Bone marrow (tissue), 2 donors: ENCODE measurements at places on chromosomes 6 and 20.
A peak's percentile ranks its signal among the peaks of the same experiment; 100 is the strongest.

DNA sequence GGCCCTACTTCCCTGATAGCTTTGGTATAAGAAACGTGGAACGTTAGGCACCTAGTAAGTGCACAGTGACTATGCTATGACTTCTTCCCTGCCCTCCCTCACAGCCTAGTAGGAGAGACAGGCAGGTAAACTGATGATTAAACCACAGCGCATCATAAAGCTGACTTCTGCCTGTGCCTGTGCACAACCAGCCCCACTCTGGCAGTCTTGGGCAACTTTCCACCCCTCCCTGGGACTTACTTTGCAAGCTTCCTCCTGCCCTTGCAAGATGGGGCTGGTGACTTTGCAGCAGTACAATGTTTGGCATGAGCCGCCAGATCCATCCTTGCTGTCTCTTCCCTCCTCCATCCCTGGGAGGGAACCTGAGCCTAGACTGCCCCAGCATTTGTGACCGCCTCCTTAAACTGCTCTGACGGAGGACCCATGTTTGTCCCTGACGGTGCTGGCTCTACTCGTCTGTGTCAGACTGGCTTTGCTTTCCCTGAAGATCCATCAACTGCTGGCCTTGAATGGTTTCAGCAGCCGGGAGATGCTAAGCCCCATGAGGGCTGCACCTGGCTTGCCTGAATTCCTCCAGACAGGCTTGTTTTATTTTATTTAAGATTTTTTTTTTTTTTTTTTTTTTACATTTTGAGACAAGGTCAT is 36.1 kb downstream of the EFCAB8 start:
- no peak for DNase-seq

DNA sequence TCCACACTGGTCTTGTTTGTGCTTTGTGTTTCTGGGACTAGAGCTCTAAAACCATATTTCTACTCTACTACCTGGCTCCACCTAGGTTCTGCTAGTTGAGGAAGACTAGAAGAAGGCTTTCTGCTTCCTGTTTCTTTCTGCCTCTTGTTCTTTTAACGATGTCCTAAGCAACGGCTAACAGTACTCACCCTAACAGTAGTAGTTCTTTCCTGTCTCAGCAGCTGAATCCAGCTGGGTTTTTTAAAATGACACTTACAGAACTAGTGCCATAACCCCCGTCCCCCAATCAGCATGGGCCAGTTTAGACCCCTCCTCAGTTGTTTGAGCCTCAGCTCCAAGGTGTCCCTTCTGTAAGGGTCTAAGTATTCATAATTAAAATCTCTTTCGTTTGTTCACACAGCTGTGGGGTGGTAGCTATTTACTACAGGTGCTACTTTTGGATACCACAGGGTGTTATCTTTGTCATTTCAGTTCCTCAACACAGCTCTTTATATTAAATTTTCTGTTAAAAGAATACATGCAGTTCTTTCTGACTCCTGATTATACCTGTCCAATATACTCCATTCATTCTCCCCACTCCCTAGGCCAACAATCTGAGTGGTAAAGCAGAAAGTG is 790.2 kb downstream of the DHX35 start:
- no peak for DNase-seq

GRCh38 chr20:24746351-24746685 is 202.8 kb upstream of the CST7 start:
- no peak for DNase-seq

DNA sequence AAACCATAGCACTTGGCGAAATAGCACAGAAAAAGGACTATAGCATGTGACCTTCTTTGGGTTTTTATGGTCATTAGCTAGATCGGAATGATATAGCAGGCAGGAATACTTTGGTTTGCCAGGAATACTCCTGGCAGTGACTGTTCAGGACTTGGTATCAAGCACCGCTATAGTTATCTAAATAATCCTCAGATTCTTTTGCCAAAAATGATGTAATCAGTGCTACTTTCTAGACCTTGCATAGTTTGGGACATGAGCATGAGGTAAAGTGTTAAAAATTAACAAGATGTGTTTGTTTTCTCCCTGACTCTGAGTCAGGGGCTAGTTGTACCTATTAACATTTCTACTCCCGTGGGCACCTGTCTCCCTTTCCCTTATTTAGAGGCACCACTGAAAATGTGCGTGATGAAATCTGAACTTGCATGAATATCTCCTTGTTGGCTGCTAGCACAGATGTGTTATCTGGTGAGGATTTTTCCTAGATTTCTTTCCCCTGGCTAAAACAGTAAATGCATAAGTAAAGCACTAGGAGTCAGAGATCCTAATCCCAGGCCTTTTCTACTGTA is 511.0 kb downstream of the CDKAL1 start:
- no peak for DNase-seq

GRCh38 chr6:116313101-116313776 is 33.5 kb upstream of the TSPYL1 start:
- DNase-seq: no peak

GRCh38 chr6:143234734-143235133 is 174.0 kb downstream of the AIG1 start:
- no peak for DNase-seq

- peak; percentile 74 for DNase-seq
Measured at GRCh38 chr20:33401184-33401920, at the start of gene CDK5RAP1. TSS of gene CDK5RAP1 (minus strand) at chr20:33401519. CDS start at chr20:33397064, 4,455 bp downstream.

- DNase-seq: no peak
Measured at GRCh38 chr6:70130865-70131264, 172.0 kb downstream of the COL9A1 start.

DNA sequence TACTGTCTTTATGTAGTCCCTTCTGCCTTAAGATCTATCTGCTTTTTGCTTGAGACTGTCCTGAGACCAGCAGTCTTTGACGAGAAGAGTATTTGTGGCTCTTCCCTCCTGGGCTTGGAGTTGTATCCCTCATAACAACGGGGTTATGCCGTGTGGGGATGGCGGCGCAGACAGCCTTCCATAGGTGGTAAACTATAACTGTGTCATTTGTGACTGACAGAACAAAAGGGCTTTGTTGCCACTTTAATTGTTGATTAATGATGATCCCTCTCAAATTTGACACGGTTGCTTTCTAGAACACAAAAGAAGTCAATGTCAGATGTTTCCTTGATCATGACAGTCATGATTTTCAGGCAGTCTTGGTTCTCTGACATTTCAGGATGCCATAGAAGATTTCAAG is 196.6 kb downstream of the JARID2 start:
- no peak for DNase-seq

DNA sequence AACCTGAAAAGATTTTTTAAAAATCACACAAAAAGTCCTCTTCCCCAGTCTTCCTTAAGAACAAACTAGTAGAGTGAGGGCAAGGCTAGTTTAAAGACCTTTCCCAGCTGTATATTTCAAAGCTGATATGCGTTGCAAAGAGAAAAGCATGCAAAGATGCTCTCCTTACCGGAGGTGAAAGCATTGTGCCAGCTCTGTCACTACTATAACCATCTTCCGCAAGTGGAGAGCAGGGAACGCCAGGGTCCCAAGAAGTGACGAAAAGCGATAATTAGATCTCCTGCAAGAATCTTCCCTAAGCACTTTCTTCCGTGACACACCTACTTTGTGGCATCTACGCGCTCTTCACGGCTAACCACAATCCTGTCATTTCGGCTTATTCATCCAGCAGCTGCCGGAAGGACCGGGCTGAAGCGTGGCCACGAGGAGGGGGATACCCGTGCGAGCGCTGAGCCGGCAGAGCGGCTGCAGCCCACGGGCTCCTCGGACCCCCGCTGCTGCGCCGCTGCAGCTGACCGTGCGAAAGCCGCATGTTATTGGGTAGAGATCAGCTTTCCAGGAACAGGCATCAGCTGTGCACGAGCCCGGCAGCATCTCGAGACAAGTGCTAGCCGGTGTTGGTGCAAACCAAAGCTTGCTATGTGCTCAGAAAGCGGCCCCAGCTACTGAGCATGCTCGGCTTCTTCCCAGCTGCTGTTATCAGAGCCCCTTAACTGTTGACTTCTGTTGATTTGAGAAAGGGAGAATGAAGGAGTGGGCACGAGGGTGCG is 57.2 kb upstream of the ARHGAP18 start:
- peak; percentile 84 for DNase-seq

GRCh38 chr20:24116611-24117010 is 128.0 kb upstream of the GGTLC1 start:
- DNase-seq: no peak

DNA sequence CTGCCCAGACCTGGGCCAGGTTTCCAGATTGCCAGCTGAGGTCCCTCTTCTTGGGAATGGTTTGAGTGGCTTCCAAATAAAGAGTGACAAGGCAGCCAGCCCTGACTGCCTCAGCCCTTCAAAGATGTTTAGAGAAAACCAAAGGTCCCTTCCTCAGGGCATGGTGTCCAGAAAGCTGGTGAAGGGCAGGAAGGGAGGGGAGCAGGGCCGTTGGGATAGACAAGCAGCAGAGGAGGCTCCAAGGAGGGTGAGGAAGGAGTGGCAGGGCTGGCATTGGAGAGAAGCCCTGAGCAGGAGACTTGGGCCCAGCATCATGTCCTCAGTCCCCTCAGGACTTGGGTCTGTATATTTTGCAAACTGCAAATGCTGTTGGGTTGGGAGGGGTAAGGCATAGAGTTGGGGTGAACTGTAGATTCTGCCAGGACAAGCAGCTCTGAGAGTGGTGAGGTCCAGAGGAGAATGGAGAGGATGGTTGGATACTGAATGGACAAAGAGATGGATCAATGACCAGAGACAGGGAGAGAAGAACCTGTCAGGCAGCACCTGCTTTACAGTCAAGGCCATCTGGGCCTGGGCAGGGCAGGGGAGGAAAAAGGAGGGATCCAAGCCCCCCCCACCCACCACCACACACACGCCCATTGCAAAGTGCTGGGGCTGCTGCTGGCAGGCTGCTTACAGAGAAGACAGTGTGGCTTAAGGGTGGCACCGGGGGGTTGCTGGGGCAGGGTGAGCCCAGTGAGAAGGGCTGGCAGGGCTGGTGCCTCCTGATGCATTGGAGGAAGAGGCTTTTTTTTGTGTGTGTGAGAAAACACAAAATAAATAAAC is 5.5 kb upstream of the DSN1 start:
- no peak for DNase-seq

DNA sequence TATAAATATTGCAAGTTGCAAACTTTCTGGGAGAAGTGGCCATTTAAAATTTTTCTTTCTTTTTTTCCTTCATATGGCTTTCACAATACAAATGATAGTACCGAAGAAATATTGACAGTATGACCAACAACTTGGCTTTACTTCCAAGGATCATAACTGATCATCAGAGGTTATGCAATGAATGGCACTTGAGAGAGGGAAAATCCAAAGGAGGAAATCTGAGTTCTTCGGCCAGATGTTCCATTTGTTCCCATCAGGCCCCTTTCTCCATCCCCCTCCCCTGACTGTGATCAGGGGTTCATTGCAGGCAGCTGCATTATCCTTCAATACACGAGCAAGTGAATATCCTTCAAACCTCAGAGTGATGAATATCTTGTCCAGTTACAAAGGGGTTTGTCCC is 130.0 kb upstream of the UST start:
- DNase-seq: no peak

DNA sequence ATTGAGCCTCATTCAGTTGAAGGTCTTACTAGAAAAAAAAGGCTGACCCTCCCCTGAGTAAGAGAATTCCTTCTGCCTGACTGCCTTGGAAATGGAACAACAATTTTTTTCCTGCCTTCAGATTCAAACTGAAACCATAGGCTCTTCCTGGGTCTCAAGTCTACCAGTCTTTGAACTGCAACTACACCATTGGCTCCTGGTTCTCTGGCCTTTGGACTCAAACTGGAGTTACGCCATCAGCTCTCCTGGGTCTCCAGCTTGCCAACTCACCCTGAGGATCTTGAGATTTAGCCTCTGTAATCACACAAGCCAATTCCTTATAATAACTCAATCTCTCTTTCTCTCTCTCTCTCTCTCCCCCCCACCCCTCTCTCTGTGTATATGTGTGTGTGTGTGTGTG is 36.0 kb upstream of the SNX9 start:
- no peak for DNase-seq

DNA sequence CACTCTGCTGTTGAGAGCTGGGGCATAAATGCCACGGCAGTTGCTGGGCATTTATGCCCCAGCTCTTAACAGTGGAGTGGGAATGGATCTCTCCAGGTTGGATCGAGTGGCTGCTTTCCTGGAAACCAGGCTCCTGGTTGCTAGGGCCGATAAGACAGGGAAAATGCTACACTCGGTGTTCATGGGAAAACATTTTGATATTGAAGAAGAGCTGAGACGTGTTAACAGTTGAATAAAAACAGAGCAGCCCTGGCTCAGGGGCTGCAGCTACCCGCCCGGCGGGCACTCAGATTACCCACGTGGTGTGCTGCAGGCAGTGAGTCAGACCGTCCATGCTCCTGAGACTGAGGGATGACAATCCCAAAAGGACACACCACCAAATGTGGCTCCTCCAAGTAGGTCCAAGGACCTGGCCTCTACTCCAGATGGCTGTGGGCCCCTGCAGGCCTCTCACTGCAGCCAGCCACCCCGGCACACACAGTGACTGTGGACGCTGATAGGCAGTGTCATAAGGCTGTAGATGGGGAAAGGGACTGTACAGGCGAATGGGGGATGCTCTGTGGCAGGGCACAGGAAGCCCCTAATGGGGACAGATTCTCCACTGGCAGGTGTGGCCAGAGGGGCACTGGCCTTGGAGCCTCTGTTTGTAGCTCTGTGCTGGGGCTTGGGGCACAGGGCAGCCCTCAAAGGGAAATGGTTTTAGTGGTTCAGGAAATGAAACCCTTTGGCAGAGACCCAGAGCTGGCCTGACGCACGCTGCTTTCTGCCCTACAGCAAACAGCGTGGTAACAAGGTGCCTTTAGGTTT is 237.8 kb downstream of the LY86 start:
- DNase-seq: peak; percentile 32

DNA sequence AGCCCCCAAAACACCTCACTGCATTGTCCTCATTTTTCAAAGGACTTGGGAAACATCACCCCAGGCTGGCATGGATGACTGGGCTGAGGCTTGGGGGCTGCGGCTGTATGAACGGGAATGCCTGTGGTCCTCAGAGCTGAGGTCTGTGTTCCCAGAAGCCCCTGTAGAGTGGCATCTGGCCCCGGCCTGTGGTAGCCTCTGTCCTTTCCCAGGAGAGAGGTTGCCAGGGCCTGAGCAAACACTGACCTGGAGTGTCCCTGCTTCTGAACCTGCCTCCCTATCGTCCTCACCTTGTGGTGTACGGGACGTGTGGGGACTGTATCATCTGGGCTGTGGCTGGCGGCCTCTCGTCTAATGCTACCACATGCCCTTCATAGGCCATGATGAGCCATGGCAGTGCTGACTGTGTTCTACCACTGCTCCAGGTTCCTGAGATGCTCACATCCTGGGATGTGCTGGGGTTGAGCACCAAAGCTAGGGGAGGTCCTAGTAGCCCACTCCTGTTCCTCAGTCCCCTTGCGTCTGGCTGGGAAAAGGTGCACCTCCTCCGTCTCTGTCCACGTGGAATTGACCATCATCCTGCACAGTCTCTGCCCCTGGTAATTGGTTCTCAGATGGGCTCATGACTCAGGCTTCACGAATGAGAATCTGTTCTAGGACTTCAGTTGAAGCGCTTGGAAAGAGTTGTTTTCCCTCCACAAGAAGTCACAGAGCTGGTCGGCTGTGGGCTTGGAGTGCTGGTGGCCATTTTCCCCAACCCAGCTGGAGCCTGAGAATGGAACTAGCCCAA is 27.6 kb downstream of the PHACTR3 start:
- no peak for DNase-seq
